Activated CD4-positive, alpha-beta T cell treated with anti-CD3 and anti-CD28 coated beads, Interleukin-2, amount 50 U/mL, for 24 hours (primary cell): ENCODE measurements at places on chromosomes 5 and 9.

GRCh38 chr9:87567983-87568382 lies 70.3 kb downstream of the DAPK1 start:
- no peak for DNase-seq

DNA sequence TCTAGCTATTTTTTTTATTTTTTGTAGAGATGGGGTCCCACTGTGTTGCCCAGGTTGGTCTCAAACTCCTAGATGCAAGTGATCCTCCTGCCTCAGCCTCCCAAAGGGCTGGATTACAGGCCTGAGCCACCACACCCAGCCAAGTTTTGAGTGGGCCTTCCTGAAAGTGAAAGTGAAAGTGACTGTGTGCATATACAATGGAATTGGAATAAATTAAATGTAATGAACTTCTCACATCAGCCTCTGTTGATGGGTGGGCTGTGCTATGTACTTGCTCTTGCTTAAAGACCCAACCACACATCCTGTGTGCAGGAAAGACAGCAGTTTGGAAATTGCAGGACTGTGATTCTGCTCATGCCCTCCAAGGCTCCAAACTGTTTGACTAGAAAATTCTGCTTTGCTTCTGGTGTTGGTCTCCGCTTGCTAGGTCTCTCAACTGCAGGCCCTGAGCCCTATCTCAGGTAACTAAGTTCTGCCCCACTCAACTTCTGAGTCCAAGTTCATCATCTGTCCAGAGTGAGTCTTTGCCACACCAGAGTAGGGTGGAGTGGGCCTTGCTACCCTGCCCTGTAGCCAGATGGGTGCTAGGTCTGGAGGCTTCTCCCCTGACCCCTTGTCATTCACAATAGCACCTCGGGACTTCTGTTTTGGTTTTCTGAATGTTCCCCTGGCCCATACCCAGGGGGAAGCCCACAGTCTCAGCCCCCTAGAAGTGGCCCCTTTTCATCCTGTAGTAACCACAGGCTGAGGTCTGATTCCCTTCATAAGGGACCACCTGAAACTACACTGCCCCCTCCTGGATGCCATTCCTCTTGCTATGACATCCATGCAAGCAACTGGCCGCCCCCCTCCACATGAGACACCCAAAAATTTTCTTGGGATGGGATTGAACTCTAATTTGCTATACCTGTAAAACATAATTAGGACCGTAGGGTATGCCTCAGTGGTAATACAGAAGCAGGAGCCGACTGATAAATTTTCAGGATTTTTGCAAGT lies 36.5 kb upstream of the RAD23B start:
- no peak for DNase-seq

GRCh38 chr5:14821100-14821845 lies 50.3 kb downstream of the ANKH start:
- DNase-seq, result no peak

DNA sequence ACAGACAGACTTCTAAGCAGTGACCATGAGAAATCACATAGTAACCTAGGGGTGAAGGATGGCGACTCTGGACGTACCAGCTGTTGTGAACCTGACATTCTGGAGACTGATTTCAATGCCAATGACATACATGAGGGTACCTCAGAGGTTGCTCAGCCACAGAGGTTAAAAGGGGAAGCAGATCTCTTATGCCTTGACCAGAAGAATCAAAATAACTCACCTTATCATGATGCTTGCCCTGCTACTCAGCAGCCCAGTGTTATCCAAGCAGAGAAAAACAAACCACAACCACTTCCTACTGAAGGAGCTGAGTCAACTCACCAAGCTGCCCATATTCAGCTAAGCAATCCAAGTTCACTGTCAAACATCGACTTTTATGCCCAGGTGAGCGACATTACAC lies 38.0 kb upstream of the CCDC152 start:
- no peak for DNase-seq

DNA sequence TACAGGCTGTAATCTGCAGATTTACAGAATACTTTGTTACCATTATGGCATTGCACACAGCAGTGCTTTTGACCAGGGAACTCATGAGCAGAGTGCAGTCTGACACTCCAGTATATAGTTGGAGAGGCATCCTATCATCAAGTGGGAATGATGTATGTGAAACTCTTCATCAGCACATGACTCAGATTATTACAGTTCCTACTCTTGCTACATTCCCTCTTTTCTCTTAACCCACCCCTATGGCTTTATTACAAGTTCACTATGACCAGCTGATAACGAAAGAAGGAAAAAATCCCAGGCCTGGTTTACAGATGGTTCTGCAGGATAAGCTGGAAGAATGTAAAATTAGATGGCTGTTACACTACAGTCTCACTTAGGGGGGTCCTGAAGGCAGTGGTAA lies 385.9 kb downstream of the RASEF start:
- no peak for DNase-seq

GRCh38 chr5:65255294-65255693 lies 226.4 kb downstream of the ADAMTS6 start:
- DNase-seq, result no peak

DNA sequence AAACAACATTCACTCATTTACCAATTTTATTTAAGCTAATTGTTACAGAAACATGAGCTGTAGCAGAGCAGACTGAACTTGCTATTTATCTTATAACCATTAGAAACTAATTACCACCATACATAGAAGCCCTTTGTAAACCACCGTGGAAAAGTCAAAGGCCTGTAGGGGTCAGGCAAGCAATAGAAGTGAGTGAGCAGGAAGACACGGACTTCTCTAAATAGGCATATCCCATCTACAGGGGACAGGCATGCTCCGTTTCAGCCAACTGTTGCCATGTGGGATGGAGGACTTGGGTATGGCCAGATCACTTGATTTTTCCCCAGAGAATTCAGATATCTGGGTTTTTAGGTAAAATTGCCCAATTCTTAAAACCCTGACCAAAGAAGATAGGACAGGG lies 44.8 kb downstream of the PRRC1 start:
- DNase-seq, result no peak

- peak; percentile 95 for DNase-seq
These were observed at the start of gene COX7C for GRCh38 chr5:86617756-86618576. Gene COX7C, plus strand, starts transcription at chr5:86617941. Its CDS starts 115 bp downstream, at chr5:86618056.

GRCh38 chr5:135318037-135318436 lies 81.0 kb downstream of the MACROH2A1 start:
- no peak for DNase-seq

DNA sequence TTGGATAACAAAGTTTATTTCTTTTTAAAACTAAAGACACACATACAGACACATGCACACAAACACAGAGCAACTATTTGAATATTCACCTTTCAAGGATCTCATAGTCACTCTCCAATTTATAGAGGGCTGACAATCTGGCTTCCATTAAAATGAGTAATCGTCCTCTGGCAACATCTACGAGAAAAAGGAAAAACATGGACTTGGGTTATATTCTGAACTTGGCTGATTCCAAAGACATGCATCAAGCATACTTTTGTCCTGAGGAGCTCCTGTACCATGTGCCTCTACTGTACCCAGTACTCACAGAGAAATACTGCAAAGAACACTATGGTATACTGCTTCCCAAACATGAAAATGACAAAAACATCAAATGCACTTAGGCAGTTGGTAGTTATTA lies 15.4 kb downstream of the IARS1 start:
- no peak for DNase-seq

GRCh38 chr5:31412324-31412723 lies 119.6 kb downstream of the DROSHA start:
- DNase-seq, result no peak

- no peak for DNase-seq
These were observed 21.4 kb downstream of the SPZ1 start for GRCh38 chr5:80341016-80341775.

DNA sequence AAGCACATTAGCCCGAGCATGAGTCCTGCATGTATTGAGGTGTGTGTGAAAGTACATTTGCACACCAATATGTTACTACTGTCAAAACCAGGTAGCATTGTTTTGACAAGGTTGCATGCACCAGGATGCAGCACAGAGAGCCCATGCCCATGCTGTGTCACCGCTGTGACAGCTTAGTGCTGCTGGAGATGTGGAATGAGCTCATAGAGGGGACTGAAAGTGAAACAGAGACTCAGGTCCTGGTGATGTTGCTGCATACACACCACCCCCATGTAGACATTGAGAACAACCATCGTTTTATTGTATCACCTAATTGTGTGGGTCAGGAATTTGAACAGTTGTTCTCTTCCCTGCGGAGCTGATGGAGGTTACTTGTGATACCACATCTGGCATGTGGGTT lies 53.0 kb downstream of the GADD45G start:
- DNase-seq, result no peak

- DNase-seq, result no peak
These were observed 650.8 kb downstream of the IRX1 start for GRCh38 chr5:4246447-4246846.

DNA sequence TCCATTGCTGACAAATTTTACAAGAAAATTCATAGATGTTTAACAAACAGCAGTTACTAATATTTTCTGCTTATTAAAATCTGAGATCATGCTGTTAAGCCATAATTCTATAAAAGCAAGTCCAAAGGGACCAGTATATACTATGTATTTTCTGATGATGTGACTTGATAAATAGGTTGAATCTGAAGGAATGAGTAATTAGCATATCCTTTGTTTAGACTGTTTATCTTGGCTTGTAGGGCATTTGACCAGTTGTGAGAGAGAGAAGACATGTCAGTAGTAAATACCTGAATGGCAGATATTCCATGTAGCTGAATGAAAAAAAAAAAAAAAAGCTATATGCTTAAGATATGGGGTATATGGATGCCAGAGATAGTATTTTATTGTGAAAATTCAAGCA lies 14.6 kb downstream of the CPEB4 start:
- DNase-seq, result no peak

DNA sequence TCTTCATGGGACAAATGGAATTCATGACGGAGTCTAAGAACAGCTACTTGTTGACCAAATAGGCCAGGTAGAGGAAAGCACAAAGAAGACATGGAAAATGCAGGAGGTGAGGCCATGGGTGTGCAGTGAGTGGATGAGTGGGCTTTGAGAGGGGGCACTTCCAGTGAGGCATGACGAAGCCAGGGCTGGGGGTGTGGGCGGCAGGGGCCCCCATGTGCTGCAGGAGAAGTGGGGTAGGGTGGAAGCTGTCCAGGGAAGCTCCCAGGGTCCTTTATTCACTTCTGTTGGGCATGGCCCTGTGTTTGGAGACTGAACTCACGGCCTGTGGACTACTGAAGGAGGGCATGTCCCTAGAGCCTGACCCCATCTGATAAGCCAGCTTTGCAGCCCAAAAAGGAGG lies 127.6 kb upstream of the SLC25A48 start:
- no peak for DNase-seq

- no peak for DNase-seq
These were observed 4.1 kb downstream of the ENG start for GRCh38 chr9:127850286-127850830.

GRCh38 chr9:83433846-83434245 lies 104.4 kb downstream of the FRMD3 start:
- DNase-seq, result no peak

DNA sequence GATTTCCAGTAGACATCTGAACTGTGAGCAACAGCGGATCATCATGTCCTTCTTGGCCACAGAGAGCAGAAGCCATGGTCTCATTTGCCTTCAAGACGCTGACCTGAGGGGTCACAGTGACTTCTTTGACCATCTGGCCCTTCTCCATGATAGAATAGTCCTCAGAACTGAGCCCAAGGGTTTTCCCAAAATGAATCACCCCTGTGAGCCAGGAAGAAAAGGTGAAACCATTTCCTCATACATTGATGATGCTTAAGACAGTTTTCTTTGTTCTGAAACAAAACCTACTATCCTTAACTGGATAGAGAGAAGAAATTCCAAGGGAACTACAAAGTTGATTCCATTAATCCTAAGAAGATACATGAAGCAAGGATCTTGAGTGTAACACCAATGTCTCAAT lies 503.9 kb downstream of the CTNND2 start:
- DNase-seq, result no peak

DNA sequence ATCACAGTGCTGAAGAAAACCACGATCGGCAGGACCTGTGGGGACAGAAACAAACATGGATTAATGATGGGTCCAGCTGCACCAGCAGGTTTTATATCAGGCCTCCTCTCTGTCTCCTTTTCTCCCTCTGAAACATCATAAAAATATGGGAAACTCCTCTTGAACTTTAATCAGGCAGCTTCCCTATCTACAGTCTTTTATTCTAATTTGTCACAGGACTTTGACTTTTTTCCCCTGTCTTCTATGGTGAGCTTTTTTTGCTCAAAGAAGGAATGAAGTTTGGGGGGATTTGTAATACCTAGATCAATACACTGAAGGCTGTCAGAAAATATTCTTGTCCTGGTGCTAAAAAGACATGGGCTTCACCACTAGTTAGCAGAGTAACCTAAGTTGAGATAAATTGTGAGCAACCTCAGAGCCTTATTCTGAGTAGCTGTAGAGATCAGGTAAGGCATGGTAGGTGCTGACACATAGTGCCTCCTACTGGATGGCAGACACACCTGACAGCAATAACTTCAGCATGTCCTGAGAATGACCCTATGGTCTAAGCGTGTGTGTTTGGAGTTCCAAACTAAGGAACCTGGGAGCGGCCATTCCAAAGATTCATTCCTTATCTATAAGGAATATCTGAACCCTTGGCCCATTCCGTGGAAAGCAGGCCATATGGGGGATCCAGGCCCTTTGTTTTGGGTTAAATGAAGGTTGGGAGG lies 46.2 kb downstream of the SLC28A3 start:
- no peak for DNase-seq

DNA sequence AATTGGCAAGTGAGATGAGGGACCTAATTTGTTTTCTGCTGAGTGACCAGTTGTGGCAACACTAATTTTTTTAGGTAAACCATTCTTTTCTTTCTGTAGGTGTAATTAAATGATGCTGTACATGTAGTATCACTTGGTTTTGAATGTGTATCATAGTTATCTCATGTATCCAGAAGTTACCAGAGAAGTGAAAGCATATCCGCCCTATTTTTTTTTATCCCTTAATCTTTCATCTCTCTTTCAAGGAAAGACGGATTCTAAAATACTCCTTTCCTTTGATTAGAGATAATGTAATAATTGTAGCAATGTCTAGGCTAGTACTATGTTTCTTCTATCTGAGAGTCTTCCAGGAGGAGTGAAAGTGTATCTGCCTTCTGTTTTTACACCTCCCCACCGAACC lies 7.1 kb downstream of the KDM3B start:
- no peak for DNase-seq

GRCh38 chr5:27171761-27172261 lies 133.4 kb upstream of the CDH9 start:
- DNase-seq, result no peak

DNA sequence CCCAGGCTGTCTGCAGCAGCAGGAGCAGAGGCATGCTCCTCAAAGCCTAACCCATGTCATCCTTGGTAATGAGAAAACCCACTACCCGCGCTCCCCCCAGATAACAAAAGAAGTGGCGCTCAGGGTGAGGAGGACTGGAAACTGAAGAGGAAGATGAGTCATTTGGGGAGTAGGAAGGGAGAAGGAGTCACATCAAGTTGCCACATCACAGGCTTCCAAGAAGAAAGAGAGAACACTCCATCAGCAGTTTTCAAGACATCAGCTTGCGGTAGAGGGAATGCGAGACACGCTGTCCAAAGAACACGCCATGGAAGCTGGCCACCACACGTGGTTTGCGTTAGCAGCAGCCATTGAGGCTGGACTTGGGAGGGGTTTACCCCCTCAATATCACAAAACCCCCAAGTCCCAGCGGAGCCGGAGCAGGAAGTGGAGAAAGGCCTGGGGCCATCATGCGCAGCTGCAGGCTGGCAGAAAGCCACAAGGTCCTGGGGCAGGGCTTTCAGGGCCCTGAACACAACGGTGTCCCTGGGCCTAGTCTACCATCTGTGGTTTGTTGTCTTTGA lies 41.5 kb downstream of the SH3PXD2B start:
- no peak for DNase-seq

GRCh38 chr5:177303925-177304391 lies 359 bp downstream of the PRELID1 start:
- DNase-seq, result no peak

- DNase-seq, result no peak
These were observed 285.6 kb downstream of the FBXL7 start for GRCh38 chr5:15785531-15785981.
